ENCODE measurements at places on chromosomes 13 and 19.

DNA sequence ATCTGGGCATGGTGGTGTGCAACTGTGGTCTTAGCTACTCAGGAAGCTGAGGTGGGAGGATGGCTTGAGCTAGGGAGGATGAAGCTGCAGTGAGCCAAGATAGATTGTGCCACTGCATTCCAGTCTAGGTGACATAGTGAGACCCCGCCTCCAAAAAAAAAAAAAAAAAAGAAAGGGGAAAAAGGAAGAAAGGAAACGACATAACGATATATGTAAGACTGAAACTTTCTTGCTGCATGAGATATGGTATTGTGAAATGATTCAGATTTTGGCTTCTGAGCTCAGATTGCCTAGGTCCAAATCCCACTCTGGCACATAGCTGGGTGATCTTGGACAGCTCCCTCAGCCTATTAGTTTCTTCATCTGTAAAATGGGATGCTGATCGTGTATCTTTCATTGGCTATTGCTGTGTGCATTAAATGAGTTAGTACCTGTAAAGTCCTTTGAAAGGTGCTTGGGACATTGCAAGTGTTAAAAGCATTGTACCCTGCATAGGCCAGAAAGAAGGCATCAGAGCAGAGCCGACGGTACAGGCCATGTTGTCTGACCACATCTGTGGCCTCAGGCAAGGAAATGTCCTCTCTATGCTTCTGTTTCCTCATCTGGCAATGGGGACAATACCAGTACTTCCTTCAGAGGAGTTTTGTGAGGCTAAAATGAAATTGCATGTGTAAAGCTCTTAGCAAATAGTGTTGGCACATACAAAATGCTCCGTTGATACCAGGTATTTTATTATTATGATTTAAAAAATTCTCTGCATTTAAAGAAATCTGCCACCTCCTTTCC, 32.6 kb upstream of the SLC46A3 start:
- DNase-seq: no peak

DNA sequence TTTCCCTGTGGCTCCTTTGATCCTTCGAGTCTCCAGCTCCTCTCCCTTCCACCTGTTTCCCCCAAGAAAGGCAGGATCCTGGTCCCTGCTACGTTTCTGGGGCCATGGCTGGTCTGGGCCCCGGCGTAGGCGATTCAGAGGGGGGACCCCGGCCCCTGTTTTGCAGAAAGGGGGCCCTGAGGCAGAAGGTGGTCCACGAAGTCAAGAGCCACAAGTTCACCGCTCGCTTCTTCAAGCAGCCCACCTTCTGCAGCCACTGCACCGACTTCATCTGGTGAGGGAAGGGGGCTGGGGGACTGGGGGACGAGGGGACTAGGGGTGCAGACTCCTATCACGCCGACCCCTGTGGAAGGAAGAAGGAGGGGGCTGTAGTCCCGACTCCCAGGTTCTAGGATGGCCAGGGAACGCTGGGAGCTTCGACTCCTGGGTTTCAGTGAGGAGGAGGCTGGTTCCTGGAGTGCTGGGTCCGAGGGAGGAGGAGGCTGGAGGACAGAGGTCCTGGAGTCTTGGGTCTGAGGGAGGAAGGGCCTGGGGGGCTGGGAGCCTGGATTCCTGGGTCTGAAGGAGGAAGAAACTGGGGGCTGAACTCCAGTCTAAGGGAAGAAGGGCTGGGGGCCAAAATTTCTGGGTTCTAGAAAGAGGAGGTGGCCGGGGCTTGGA, 524 bp downstream of the PRKCG start:
- no peak for DNase-seq

GRCh38 chr13:52411629-52412028, 5.7 kb upstream of the THSD1 start:
- peak; percentile 34 for DNase-seq

- DNase-seq: no peak
Observed at GRCh38 chr19:48346191-48346590, 17.5 kb downstream of the TMEM143 start.

DNA sequence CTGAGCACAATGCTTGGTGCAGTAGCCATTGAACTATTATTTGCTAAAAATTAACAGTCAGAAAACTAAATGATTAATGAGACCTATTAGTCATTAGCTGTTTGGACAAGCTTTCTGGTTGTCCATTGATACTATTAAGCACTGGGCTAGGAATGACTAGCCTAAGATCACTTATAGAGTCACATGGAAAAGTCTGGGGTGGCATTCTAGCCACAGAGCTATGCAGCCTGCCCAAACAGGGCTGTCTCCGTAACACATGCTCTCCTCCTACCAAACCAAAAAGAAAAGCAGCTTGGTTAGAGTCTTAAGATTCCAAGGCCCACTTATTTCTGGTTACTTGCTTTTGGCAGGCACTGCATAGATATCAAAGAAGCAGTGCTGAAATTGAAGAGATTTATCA, 193.5 kb upstream of the NBEA start:
- no peak for DNase-seq

- no peak for DNase-seq
Observed at GRCh38 chr19:2254064-2254872, 1.9 kb downstream of the JSRP1 start.

DNA sequence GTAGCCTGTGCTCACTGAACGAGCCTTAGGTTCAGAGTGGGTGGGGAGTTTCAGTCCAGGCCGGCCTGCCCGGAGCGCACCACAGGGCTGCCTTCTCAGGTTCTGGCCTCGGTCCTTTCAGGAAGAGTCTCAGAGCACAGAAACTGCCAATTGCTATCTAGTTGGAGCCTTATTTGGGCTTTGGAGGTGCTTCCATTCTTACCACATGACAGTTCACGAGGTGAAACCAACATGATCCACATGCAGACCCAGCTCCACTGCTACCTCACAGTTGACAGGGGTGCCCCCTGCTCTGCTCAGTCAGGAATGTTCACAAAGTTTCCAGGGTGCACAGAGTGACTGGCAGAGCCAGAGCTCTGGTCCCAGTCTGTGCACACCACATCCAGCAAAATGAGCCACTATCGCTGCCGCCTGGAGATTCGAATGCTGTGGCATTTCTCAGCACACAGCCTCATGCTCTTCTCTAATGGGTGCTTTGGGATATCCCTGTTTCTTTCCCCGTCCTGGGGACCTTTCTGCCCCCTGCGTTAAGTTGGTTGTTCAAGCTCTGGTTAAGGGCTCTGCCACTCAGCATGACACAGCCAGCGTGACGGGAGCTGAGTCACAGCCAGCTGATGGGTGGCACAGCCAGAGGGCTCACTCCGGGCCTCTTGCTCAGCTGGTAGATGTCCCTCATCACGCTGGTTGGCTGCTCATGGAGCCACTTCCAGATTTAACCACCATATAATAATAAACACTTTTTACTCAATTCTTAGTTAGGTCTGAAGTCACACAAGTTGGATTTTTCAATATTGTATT, 7.5 kb upstream of the SACS start:
- DNase-seq: no peak

GRCh38 chr13:94291631-94292322, 187.7 kb downstream of the DCT start:
- no peak for DNase-seq

DNA sequence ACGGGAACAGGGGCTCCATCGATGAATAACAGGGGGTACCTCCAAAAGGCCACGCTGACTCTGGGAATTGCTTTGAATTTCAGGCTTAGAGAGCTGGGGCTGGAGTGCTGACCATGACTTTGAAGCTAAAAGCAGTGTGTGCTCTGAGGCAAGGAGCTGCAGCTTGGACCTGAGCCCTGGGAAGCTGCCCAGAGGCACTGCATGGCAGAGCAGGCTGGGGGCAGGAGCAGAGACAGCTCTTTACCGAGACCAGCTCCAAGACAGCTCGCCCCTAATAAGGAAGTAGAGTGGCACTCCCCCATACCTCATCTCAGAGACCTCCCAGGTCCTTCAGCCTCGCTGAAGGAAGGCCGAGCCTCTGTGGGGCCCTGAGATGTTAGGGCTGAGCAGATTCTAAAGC, 200.2 kb downstream of the COL4A1 start:
- DNase-seq: no peak

- DNase-seq: no peak
Observed at GRCh38 chr13:48733739-48734335, 80.1 kb downstream of the CYSLTR2 start.

DNA sequence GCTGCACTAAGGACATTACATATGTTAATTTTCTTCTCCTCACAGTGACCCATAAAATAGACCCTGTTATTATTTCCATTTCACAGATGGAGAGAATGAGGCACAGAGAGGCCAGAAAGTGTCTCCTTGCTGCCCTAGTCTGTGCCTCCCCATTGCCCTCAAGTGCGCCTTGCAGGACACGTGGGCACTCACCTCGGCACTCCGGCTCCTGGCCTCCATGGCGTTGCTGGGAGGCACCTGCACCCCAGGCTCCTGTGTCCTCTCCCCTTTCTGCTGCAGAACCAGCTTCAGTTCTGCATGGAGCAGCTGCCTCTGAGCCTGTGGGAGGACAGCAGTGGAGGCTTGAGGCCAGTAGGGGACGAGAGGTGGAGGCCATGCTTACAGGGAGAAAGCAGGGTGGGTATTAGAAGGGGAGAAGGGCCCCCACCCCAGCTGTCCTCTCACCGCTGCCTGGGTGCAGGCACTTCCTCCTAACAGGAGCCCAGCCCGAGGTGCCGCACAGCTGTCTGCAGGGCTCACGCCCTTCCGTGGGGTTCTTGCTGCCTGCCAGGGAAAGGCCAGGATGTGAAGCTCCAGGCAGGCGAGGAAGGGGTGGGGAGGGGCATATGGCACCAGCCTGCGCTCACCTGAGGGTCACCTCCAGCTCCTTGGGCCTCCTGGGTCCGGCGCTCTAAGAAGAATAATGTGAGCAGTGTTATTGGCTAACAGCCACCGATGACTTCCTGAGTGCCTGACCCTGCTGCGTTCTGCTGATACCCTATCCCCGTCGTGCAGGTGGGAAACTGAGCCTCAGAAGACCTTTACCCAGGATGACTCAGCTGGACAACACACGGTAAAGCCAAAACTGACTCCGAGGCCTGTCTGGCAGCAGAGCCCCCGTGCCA, 5.2 kb downstream of the PRX start:
- no peak for DNase-seq

DNA sequence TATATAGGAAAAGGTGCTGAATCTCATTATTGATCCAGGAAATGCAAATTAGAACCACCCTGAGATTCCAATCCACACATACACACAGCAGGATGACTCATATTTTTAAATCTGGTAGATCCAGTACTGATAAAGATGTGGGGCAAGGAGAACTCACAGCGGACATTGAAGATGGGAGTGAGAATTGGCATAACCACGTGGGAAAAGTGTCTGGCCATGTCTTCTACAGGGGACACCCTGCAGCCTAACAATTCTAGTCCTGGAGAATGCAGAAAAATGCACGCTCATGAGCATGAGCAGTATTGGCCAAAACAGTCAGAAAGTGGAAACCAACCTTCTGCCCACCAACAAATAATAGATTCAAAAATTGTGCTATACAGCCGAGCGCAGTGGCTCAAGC, 13.5 kb upstream of the BCL3 start:
- no peak for DNase-seq

DNA sequence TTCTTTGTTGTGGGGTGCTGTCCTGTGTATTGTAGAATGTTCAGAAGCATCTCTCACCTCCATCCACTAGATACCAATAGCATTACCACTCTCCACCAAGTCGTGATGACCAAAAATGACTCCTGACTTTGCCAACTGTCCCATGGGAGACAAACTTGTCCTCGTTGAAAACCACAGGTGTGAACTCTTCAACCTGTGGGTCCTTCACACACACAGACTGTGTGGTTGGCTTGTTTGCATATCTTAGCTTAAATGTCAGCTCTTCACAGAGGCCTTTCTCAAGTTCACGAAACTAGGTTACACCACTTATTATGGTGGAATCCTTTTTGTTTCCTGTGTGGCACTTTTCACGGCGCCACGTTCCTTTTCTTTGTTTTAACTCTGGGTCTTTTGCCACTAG, 6.8 kb downstream of the GPC5 start:
- no peak for DNase-seq

DNA sequence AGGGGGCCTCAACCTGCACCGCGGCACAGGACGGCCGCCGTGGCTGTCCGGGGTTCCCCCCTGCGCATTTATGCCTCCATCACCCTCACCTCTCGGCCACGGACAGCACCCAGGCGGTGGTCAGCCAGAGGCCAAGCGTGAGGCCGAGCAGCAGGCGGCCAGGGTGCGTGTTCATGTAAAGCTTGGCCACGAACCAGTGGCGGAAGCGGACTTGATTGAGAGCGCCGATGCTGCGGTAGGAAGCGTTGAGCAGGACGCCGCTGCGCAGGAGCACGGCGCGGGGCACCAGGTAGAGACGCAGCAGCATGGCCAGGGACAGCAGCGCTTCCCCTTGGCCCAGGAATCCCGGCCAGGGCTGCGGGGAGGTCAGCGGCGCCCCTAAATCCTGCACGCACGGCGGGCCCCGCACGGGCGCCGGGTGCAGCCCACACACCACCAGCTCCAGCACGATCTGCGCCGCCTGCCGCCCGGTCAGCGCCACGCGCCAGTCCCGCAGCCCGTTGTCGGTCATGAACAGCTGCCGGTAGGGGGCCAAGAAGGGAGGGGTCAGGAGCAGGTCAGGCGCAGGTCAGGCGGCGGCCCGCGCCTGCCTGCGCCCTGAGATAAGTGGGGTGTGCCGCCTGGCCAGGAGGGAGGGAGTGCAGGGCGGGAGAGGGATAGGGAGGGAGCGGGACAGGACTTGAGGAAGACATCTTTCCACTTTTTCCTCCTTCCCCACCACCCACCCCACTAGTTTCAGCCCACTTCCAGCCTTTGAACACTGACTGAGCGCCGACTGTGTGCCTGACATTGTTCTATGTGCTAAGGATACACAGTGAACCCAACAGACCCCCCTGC, 6.5 kb downstream of the KCNN4 start:
- no peak for DNase-seq

- DNase-seq: no peak
Observed at GRCh38 chr19:23698711-23699520, 11.9 kb upstream of the ZNF675 start.

- peak; percentile 8 for DNase-seq
Observed at GRCh38 chr13:53782488-53782961, 753.9 kb downstream of the OLFM4 start.

- no peak for DNase-seq
Observed at GRCh38 chr19:6358003-6358402, 3.3 kb upstream of the CLPP start.

GRCh38 chr13:92572190-92572589, 654.4 kb upstream of the GPC6 start:
- no peak for DNase-seq

DNA sequence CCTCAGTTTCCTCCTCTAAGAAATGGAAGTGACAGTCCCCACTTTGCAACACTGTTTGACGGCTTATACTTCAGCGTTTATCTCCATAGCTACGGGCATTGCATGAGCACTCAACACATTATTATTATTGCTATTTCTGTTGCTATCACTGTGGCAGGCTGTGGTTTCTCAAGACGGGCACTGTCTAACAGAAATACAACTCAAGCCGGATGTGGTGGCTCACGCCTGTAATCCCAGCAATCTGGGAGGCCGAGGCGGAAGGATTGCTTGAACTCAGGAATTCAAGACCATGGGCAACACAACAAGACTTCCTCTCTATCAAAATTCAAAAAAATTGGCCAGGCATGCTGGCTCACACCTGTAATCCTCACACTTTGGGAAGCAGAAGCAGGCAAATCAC, 4.9 kb upstream of the ZSWIM4 start:
- DNase-seq: no peak

GRCh38 chr19:6238643-6239281, 41.0 kb downstream of the MLLT1 start:
- no peak for DNase-seq

Data from GM04504 (cell line).